Spinal cord (tissue), 10 donors: ENCODE measurements at places on chromosomes 7 and 10. TPM values are rescaled to one million over a fixed set of nuclear protein-coding genes. Genes with fewer than 3 reads are reported as not detected.

The C7orf33 gene
- polyA plus RNA-seq: not detected

The AKR1C2 gene
- polyA plus RNA-seq: 58.3 TPM

The LRIT1 gene
- polyA plus RNA-seq: not detected

The SCRN1 gene
- 150 TPM for polyA plus RNA-seq

The INA gene
- polyA plus RNA-seq: 322 TPM

The FAM131B gene
- 112 TPM for polyA plus RNA-seq

The AKR1C3 gene
- polyA plus RNA-seq: 2.3 TPM

The STEAP1B gene
- 2.4 TPM for polyA plus RNA-seq

The TNS3 gene
- 117 TPM for polyA plus RNA-seq

The RASSF4 gene
- 87.9 TPM for polyA plus RNA-seq

The CLEC2L gene
- polyA plus RNA-seq: 48.1 TPM

The CDC14C gene
- 0.86 TPM for polyA plus RNA-seq

The MASTL gene
- 7.5 TPM for polyA plus RNA-seq

The PCGF5 gene
- polyA plus RNA-seq: 21.5 TPM

The C10orf62 gene
- polyA plus RNA-seq: 0.26 TPM

The GIMAP6 gene
- polyA plus RNA-seq: 9.3 TPM

The THNSL1 gene
- polyA plus RNA-seq: 8.8 TPM

The CYP3A5 gene
- 2.6 TPM for polyA plus RNA-seq

The FAM25C gene
- polyA plus RNA-seq: not detected

The SPDYE6 gene
- 16.4 TPM for polyA plus RNA-seq
